NK-92 treated with Interleukin-12 subunit alpha and Interleukin-12 subunit beta, amount 100 ng/mL, for 24 hours (cell line): ENCODE measurements at places on chromosomes 3 and 15.

DNA sequence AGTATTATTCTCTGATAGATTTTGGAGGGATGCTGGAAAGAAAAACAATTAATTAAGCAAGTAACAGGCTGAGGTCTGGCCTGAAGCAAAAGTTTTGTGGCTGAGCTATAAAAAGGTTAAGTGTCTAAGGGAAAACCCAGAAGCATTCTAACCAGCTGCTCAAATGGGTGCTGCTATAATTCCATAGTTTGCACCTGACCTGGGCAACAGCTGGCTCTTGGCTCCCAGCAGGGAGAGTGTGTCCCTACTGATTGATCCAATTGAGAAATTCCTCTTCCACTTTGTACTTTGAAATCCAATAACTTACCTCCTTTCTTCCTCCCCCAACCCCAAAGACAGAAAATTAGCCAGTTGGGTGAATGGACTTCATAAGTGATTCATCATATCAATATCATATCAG lies 27.7 kb upstream of the SMAD3 start:
- no peak for DNase-seq

GRCh38 chr15:26790118-26790517 lies 17.3 kb upstream of the GABRB3 start:
- DNase-seq = no peak

- DNase-seq = no peak
These were observed 7.8 kb upstream of the ICE2 start for GRCh38 chr15:60486742-60487141.

GRCh38 chr15:70420086-70420947 lies 322.6 kb upstream of the TLE3 start:
- DNase-seq = no peak

- peak; percentile 3 for DNase-seq
These were observed 33.9 kb downstream of the PFN2 start for GRCh38 chr3:149936812-149937230.

DNA sequence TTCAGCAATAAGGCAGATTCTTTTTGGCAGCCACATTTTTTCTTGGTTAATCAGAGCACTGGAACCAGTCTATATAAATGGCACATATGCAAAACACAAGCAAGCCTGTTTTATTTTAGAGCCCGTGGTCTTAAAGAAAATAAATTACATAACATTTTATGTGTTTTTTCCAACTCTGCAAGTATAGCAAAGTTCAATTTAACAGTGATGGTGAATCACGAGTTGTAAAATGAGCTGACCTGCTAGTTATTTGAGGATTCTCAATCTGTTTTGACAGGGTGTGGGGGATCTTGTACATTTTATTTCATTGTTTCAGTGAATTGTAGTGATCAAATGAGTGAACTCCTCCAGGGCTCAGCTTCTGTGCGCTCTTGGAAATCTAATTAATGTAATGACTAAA lies 2.7 kb downstream of the ARHGEF26 start:
- DNase-seq = no peak

- no peak for DNase-seq
These were observed 7.5 kb downstream of the GAP43 start for GRCh38 chr3:115630850-115631249.

DNA sequence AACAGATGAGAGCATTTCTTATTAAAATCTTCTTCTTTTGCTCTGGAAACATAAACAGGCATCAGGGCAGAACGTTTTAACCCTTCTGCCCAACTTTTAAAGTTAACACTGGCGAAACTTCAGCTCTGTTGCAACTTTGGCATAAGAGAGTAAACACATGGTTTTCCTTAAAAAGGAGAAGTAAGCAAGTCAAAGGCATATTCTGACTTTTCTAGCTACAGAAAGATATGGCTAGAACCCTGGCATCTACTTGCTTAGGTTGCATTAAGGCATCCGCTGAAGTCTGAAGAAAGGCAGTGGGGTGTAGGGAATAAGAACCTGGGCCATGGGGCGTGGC lies 13.3 kb upstream of the IL16 start:
- no peak for DNase-seq
